ENCODE measurements at places on chromosomes 12 and 14.

GRCh38 chr12:131025939-131026702, 72.4 kb downstream of the ADGRD1 start:
- DNase-seq, result no peak

- DNase-seq, result no peak
Measured at GRCh38 chr12:38664661-38665269, 240.6 kb downstream of the CPNE8 start.

DNA sequence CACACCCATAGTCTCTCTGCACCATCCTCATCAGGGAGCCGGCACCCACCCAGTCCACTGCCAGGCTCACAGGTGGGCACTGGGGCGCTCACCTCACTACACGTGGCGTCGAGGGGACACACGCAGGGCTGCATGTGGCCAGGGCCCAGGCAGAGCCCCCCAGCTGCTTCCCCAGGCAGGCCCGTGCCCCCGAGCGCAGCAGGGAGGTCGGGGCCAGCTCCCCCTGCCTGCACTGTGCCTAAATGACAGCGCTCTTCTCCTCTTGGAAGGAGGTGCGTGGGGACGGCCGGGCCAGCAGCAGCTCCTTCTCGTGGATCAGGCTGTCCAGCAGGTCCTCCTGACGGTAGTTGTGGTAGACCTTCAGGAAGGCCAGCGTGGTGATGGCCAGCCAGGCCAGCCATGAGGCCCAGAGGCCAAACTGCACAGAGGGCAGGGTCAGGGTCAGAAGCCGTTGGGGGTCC, 11.3 kb downstream of the TMEM179 start:
- DNase-seq, result no peak

- DNase-seq, result no peak
Measured at GRCh38 chr12:27345376-27345775, 12.7 kb downstream of the BMAL2 start.

- no peak for DNase-seq
Measured at GRCh38 chr14:101893759-101894158, 70.6 kb upstream of the DYNC1H1 start.

DNA sequence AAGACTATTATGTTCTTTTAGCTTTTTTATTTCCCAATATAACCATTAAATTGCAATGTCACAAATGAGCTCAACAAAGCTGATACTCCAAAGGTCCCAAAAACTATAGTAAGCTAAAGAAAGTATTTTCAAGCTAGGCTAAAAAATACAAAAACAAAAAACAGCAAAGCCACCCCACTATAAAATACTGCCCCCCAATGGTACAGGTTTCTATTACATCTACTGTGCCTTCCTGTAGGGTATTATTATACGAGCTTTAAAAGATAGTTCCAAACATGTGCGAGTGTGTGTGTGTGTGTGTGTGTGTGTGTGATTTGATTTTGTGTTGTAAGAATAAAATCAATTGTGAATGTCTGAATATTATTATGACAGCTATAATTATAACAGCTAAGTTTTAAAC, 1.1 kb downstream of the IFNG start:
- DNase-seq, result no peak

- DNase-seq, result no peak
Measured at GRCh38 chr14:100778526-100778882, 47.4 kb upstream of the MEG3 start.

DNA sequence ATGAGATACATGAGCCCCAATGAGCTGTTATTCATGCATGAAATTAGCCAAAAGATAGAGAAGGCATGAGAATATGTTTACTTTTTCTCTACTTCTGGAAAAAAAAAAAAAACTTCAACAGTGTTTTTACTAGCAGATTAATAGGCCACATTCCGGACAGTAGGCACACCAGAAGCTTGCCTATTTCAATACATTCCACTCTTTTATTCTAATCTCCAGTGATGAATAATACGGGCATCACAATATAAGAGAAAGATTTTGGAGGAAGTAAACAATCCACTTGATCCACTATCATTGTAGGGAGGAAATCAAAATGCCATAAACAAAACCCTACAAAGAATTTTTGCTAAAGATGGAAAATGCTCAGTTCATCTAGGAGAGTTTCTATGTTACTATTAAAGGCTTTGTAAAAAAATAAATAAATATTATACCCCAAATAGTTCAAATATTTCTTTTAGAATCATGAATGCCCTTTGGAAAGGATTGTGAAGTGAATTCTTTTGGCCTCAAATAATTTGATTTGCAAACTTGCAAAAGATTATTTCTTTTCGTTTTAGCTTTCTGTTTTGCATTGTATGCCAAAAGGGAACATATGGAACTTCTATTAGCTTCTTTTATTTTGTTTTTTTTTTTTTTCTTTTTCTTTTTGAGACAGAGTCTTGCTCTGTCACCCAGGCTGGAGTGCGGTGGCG, 232.6 kb downstream of the EPS8 start:
- DNase-seq, result no peak

GRCh38 chr12:95368931-95369330, 105.0 kb upstream of the METAP2 start:
- DNase-seq, result no peak

DNA sequence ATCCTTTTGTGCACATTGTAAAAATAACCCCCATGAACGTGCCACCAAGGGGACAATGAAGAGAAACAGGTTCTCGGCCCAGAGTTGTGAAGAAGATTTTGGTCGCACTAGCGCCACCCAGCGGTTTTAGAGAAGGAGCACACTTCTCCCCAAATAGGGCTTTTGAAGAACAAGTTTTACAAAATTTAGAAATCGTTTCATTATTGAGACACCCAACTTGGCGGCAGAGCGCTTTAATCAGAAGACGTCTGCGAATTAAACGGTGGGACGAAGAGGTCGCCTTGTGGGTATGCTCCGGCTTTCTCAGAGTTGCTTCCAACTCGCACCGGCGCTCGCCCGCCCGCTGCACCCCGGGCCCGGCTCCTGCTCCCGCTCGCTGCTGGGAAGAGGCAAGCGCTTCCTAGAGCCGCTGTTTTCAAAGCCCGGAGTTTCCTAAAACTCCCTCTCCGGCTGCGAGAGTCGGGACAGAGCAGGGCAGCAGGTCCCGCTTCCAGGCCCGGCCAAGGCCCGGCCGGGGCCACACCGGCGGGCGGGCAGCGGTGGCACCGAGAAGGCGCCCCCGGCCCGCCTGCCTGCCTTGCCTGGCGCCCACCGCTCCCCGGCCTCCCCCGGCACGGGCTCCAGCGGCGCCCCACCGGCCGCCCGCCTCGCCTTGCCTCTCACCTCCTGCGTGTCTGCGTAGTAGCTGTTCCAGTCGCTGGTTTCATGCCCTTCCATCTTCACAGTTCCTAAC, 645 bp downstream of the FOXA1 start:
- peak; percentile 45 for DNase-seq

- DNase-seq, result no peak
Measured at GRCh38 chr14:63163306-63163705, 40.9 kb upstream of the RHOJ start.

DNA sequence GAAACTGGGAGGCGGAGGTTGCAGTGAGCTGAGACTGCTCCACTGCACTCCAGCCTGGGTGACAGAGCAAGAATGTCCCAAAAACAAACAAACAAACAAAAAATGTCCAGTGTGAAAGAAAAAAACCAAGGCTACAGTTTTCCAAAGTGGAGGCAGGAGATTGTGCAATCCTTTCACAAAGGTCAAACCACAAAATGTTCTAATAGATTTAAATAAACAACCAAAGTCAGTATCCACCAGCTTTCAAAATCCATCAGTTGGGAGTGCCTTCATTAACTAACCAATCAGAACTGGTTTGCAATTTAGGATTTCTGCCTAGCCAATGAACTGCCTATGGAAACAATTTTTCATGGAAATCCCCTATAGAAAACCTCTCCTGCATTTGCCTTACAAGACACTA, 52.3 kb upstream of the TRIM9 start:
- no peak for DNase-seq

DNA sequence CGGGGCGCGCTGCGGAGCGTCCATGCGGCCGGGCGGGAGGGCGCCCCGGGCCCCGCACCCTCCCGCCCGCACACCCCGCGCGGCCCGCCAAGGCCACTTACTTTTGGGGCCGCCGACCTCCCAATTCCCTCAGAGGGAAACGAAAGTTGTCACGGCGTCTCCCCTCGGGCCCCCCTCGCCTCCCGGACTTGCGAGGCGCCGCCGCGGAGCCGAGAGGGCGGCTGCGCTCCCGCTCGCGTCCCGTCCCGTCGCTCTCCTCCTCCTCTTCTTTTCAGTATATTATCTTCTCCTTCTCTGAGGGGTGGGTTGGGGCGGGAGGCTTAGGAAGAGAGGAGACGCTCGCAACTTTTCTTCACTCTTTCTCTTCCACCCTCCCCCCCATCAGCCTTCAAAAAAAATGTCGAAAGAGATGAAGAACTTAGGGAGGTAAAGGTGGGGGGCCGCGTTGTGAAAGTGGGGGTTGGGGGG, 613 bp downstream of the DUSP16 start:
- DNase-seq, result peak; percentile 44

DNA sequence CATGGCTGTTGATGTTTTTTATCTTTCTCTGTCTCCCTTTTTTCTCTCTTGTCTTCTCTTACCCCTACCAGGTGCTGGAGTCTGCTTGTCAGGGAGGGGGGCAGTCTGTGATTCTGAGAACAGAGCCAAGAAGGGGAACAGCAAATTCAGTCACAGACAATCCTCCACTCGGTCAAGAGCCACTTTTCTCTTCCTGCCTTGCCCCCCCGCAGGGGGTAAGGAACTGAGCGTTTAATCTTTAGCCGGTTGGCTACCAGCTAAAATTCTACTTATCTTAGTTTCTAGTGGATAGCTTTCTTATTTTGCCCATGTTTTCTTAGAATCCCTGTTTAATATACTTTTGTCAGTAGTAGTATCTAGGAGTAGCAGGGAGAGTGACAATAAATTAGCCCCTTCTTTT, 1.9 kb downstream of the RIMKLB start:
- DNase-seq, result no peak

DNA sequence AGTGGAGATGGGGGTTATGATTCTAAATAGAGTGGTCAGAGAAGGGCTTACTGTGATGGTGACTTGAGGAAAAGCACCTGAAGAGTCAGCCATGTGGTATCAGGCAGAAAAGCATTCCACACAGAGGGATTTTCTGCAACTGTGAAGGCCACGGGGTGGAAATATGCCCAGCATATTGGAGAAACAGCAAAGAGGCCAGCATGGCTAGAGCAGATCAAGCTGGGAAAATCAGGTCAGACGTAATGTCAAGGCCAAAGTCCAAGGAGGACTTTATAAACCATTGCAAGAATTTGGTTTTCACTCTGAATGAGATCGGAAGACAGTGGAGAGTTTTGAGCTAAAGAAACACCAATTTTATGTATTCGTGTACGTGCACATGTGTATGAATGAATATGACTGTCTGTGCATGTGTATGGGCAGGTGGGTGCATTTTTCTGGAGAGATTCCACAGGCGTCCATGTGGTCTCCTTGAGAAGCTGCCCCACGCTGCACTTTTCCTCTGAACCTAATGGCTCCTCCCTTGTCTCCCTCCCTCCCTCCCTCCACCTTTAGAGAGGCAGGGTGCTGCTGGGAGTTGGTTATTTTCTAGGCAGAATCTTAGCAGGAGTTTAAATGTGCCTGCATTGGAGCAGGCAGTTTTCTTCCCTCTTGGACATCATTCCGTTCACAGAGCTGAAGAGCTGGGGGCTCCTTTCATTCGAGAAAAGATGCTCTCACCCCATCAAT, 97.4 kb upstream of the PPP4R3A start:
- DNase-seq, result no peak

DNA sequence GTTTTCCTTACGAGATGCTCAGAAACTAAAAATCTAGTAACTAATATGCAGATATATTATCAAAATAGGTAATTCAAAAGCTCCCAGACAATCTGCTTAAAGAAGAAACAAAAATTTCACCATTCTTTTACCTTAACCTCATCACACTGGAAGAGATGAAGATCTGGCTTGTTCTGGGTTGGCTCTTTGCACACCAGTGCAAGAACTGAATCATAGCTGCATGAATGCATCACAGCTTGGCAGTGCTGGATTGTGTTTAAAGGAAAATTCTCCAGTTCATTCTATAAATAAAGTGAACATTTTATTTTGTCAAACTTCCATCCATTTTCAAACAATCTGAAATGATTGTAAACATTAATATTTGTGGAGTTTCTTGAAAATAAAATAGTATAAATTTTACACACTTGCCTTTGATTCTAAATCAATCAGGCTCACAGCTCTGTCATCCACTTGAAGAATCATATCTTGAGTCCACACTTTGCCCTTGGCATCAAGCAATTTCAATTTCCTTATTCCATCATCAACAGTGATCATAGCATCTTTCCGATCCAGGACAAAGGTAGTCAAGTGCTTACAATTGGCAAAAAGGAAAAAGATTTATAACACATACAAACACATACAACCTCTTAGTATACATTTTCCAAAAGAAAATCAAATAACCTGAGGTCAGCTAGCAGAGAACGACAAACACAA, 119.8 kb downstream of the EPS8 start:
- no peak for DNase-seq

GRCh38 chr12:27431185-27431584, 15.4 kb upstream of the SMCO2 start:
- no peak for DNase-seq
